ENCODE measurements at places on chromosomes 2 and 18.
A peak's percentile ranks its signal among the peaks of the same experiment; 100 is the strongest.

- DNase-seq = no peak
Observed at GRCh38 chr18:42936289-42936688, 179.2 kb downstream of the RIT2 start.

- DNase-seq = peak; percentile 66
Observed at GRCh38 chr2:208006833-208007232, 18.5 kb downstream of the PLEKHM3 start.

GRCh38 chr18:59616501-59616900 is 80.7 kb downstream of the CCBE1 start:
- DNase-seq = no peak

- DNase-seq = no peak
Observed at GRCh38 chr2:68536000-68536399, 68.6 kb downstream of the APLF start.

DNA sequence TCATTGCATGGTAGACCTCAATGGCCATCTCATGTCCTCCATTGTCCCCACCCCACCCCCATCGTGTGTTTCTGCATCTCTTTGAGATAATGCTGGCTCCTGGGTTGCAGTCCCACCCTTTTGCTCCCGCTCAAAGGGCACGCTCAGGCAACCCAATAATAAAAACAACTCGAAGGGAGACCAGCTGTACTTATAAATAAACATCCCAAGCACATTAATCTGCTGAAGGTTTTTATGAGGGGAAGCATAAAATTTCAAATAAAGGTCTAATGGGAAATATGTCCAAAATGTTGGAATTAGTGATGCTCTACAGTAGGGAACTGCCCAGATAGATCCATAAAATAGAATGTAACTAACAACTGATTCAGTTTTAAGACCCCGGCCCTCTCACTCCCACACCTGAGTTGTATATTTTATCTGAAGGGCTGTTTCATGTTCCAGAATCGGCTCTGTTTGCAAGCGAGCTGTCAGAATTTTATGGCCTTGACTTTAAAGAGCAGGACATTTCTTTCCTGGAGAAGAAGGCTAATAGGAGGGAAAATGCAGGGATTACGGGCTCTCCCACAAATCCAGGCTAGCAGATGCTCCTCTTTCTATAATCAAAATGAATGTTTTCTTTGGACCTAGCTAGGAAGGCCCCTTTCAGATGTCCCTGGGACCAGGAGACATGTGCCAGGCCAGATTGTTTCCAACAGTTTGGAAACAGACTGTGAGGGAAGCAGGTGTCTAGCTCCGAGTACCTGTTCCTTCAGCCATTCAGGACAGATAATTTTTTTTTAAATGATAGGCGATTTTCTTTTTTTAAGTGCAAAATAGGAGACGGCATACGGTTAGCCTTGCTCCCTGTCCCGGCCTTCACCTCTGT is 103.7 kb downstream of the APOB start:
- DNase-seq = no peak

- DNase-seq = peak; percentile 55
Observed at GRCh38 chr2:230184727-230185578, 34.8 kb downstream of the SP110 start.

- DNase-seq = no peak
Observed at GRCh38 chr18:49243391-49243790, 217.1 kb downstream of the DYM start.

DNA sequence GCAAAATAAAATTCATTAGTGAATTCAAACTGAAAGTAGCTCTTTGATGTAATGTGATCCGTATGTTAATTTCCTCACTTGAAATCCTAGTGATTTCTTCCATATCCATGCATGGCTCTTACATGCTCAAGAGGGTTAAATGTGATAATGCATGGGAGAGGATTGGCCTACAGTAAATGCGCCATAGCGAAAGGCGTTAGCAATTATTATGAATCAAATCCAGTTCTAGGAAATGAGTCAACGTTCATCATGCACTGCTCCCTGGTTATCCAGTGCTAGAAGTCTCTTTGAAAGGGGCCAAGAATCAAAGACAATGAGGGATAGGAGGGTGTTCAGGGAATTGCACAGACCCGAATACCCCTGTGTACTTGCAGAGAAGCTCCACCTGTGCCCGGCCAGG is 101.4 kb upstream of the RASGRP3 start:
- no peak for DNase-seq

DNA sequence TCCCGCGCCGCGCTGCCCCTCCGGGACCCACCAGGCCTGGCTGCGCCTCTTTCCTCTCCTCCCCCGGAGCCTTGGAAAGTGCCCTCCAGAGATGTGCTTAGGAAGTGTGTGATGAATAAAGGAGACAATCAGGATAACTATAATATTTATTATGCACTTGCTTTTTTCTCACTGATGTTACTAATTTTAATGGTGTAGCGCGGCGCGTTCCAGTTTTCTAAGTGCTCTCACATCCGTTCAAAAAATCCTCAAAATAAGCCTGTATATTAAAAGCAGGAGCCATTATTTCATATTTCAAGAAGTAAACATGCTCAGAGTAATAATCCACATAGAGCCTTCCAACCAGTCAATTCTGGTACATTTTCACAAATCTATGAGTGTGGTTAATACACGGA is 941 bp upstream of the MPPE1 start:
- peak; percentile 22 for DNase-seq

- DNase-seq = peak; percentile 55
Observed at GRCh38 chr2:200756618-200757321, 54.9 kb upstream of the BZW1 start.

- DNase-seq = no peak
Observed at GRCh38 chr2:226862623-226863022, 26.8 kb downstream of the RHBDD1 start.

DNA sequence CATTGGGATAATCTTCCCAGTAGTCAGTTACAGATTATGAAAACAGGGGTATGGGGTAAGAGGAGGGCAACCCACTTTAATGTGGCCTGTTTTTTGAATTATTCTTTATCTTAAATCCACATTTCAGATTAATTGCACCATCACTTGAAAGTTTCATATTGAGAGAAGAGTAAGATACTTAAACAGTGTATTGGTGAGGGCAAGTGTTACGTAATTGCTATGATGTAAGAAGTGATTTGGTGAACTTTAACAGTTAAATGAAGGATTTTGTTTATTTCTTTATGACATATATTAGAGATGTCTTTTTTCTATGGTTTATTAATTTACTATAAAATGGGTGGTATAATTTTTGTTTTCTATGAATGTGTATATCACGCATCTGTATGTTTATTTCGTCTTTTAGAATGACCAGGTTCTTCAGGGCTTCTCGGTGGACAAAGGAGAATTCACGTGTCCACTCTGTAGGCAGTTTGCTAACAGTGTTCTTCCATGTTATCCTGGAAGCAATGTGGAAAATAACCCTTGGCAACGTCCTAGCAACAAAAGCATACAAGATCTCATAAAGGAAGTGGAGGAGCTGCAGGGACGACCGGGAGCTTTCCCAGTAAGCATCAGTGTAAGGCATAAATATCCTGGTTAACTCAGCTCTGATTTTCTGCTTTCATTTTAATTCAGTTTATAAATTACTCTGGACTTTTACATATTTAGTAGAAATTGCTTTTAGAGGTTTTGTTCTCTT is 171.2 kb upstream of the MYO3B start:
- no peak for DNase-seq

DNA sequence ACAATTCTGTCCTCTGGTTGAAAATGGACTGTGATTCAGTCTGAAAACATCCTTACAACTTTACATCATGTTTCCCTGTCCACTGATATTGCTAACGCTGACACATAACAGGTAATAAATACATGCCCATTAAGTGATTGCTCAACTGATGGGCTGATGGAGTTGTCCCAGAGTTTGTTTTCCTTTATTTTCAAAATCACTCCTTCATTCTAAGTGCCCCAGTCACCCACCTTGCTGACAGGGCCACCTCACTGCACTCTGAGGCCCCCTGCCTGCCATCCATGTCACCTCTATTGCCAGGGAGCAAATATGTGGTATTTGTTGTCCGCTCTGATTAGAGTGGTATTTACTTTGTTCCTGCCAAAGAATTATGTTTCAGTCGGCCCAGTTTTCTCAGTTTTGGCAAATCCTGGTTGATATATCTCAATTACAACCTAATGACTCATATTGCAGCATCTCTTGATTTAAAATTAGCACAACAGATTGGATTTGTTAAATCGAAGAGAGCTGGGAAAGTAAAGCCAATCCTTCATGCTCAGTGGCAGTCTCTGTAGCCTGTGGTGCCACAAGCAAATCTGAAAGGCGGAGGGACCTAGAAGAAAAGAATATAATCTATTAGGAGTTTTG is 105.1 kb downstream of the RDH14 start:
- DNase-seq = no peak

DNA sequence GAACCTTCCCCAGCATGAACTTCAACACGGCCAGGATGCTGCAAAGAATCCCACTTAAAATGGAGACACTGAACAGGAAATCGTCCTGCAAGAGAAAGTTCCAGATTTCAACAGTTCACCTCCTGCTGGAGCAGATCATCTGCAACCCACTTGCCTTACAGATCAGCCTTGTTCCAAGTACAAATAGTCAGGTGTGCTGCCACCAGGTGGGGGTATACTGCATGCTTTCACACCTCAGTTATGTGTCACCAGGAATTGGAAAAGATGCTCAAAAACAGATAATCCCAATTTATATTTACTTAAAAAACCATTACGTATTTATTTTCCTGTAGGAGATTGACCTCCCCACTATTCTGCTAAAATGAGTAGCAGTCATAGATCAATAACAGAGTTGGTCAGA is 212.3 kb downstream of the MGAT5 start:
- DNase-seq = no peak

DNA sequence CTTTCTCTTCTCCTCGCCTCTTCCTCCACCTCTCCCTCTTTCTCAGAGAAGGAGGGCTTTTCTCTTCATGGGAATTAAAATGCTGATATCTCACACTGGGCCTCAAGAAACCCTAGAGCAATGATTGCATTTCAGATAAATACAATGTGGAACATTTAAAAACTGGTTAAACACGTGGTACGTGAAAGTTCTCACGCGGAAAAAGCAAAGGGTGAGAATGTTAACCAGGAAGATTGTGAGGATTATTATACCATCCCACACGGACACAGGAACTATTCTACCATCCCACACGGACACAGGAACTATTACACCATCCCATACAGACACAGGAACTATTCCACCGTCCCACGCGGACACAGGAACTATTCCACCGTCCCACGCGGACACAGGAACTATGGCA is 182.4 kb downstream of the TMEM18 start:
- DNase-seq = no peak

DNA sequence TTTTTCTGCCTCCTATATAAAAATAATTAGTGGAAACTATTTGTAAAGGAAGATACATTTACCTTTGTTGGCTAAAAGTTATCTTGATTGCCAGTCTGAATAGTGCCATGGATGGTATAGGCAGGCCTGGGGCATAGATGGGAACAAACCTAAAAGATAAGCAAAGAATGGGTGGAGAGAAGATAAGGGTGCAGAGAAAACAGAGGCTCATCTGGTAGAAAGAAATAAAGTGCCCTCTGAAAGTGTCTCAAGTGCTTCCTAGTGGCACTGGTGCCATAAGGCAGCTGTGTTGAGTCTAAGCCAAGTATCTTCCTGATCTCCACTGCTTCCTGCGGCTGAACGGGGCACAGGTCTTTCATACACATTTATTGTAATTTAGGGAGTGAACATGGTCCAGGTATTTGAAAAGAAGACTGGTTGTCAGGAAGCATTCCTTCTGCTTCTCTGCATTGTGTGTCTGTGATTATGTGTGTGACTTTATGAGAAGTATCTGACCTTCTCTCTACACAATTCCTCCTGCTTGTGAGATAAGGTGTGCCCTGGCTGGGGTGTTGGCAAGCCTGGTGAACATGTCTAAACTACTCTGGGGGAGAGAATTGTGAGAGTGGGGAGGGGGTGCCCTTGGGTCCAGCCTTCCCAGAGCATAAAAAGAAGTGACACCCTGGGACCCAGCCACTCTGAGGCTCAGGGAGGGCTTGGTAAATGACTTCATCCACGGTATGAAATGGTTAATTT is 280.5 kb downstream of the CAMKMT start:
- no peak for DNase-seq

DNA sequence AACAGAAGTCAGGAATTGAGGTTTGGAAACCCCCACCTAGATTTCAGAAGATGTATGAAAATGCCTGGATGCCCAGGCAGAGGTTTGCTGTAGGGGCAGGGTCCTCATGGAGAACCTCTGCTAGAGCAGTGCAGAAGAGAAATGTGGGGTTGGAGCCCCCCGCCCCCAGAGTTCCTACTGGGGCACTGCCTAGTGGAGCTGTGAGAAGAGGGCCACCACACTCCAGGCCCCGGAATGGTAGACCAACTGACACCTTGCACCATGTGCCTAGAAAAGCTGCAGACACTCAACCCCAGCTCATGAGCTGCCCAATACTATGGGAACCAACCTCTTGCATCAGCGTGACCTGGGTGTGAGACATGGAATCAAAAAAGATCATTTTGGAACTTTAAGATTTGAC is 967.0 kb upstream of the NRXN1 start:
- no peak for DNase-seq

GRCh38 chr2:27461118-27461517 is 18.9 kb downstream of the KRTCAP3 start:
- no peak for DNase-seq

DNA sequence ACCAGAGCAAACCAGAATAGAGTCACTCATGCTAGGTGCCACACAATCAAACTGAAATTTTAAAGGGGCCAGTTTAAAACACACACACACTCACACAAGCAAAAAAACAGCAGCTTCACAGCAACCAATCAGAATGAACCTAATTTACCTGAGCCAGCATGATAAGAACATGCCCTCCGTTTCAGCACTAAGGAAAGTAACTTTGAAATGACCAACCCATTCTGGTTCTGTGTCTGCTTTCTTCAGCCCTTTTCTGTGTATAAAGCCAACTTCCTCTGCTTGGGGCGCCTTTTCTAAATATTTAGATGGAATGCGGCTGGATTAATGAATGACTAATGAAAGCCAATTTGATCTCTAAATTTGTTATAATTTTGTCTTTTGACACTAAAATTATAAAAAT is 629.1 kb downstream of the ZEB2 start:
- no peak for DNase-seq

DNA sequence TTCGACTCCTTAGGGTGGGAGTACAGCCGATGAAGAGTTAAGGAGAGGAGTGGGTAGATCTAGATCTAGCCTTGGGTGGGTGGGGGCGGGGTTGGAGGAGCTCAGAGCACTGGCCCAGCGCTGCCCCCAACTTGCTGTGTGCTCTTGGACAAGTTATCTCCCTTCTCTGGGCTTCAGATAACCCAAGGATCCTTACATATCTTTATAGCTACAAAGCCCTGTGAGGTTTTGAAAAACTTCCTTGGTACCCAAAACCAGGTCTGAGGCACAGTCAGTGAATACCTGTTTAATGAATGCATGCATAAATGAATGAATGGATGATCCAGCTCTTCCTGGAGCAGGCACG is 1.3 kb upstream of the ODC1 start:
- no peak for DNase-seq

DNA sequence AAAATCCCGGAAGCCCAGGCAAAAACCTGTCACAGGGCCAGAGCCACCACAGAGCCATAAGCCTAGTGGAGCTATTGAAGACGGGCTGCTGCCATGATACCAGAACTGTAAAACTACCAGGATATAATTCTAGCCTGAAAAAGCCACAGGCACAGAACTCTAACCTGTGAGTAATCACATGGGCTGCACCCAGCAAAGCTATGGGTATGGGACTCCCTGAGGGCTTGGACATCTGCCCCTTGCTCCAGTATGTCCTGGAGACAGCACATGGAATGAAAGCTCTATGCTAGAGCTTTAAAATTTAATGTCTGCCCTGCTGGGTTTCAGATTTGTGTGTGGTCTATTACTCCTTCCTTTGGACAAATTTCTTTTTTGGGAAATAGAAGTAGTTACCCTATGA is 2183.6 kb upstream of the CELF4 start:
- DNase-seq = no peak

All from foreskin melanocyte (primary cell).